ENCODE measurements at places on chromosomes 2 and 18. TPM values are rescaled to one million over a fixed set of nuclear protein-coding genes. Genes with fewer than 3 reads are reported as not detected.

DNA sequence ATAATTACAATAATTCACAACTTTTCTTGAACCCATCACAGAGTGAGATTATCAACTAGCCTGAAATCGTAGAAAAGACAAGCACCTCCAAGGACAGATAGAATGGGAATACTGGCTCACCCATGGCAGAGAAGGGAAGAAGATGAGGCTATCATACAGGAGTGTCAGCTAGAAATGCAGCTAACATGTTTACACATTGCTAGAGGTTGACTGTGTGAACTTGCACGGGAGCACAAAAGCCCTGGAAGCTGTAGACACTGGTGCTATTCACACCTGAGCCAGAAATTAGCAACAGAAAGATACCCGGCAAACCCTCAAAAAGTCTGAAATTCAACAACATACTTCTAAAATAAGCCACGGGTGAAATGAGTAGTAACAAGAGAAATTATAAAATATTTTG is 131.8 kb downstream of the ZAP70 start:
- no peak for DNase-seq

DNA sequence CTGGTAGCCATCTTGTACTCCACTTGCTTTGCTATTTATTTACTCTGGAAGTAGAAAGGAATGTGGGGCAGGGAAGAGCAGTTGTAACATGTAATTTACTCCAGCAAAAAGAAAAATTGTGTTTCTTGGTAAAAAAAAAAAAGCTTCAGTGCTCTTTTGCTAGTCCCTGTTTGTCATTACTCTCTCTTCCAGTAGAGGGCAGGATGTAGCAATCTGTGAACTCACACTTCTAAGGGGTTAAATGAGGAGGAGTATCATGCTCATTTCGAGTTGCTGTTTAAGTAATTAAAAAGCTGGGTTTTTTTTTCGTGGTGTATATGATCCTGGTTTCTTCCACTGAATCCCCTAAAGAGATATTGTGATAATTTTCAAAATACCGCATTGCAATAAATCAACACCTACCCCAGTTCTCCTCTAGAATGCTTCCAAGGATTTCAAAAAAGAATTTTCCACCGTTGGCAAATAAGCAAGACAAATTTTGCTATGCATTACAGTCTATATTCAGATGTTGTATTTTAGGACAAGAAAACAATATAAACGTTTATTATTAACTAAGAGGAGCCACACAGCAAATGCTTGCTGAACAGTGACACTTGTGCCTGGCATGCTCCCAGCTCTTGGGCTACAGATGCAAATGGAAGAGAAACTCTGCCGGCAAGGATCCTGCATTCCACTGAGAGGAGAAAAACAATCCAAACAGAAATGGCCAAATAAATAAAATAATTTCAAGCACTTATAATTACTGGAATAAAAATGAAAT is 261.6 kb downstream of the ASXL3 start:
- peak; percentile 84 for DNase-seq

DNA sequence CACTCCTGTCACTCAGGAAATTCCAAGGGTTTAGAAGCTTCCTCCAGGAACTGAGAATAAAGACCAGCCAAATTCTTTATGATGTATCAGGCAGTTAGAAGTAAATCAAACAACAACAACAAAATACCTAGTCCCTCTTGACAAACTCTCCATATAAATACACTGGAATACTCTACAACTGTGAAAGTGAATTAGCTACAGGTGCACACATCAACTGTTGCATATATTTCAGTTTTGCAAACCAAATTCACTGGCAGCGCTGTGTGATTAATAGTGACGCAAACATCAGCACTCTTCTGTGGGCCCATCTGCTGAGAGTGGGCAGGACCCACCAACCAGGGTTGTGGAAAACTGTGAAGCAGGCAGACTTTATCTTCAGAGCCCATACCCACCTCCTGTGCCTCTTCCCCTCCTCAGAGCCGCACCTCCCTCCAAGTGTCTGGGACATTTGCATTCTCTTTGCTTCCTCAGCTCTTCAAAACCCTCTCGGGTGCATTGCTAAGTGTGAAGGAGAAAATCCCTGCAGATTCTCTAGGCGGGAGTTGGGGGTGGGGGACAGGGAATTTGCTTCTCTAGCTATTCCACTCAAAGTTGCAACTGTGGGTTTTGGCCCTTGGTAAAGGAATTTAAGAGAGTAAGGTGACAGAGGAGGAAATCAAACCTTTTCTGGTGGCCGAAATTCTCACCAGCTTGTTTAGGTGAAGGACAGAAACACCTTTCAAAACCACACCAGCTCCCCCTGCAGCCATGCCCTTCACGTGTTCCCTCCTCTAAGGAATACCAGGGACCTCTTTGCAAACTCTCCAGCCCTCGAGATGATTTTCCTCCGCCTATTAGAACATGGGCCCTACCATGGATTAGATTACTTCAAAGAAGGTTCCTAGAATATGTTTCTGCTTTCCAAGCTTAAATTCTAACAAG is 119.3 kb downstream of the MRO start:
- no peak for DNase-seq

Gene INHA
- total RNA-seq: not detected

- DNase-seq: no peak
Measured at GRCh38 chr2:102186791-102187495, at the start of gene IL1RL2. IL1RL2 (plus strand) TSS chr2:102187023; CDS start chr2:102187868, 845 bp downstream.

- no peak for DNase-seq
Measured at GRCh38 chr2:31877008-31877407, 133.8 kb downstream of the MEMO1 start.

Gene RRM2
- 414 TPM for total RNA-seq

GRCh38 chr18:24185805-24186204 is 46.9 kb downstream of the CABYR start:
- DNase-seq: no peak

DNA sequence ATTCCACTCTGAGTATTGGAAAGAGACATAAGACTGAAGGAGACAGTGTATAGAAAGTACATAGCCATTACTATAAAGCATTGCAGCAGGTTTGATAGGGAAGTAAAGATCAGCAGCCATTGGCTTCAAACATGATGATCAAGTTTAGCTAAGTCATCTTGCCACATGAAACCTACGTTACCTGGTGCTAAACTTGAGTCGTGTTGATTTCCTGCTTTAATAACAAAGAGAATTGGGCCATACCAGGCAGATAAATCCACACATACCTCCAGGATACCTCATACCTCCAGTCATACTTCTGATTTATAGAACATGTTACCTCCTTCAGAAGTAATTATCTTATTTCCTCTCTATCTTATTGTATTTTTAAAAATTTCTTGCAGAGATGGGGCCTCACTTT is 10.3 kb upstream of the KYNU start:
- DNase-seq: no peak
